ENCODE measurements at places on chromosomes 6 and 20.

DNA sequence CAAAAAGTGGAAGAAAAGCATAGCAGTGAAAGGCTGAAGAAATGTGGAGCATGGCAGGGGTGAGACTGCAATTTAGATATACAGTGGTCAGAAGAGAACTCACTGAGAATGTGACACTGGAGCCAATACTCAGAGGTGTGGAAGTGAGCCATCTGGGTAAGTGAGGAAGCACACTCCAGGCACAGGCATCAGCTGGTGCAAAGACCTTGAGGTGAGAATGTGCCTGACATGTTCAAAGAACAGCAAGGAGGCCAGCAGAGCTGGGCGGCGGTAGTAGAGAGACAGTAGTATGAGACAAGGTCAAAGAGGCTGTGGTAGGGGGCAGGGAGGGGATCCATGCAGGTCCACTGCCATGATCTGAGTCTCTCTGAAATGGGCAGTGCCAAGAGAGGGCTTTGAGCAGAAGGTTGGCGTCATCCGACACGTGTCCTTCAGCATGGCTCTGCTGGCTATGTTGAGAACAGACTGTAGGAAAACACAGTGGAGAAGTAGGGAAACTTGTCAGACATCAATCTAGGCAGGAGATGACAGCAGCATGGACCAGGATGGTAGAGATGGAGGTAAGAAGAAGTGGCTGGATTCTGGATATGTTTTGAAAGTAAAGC is 84.4 kb downstream of the PLCG1 start:
- DNase-seq: no peak

- DNase-seq: no peak
Measured at GRCh38 chr20:34310481-34311117, 7.4 kb upstream of the AHCY start.

DNA sequence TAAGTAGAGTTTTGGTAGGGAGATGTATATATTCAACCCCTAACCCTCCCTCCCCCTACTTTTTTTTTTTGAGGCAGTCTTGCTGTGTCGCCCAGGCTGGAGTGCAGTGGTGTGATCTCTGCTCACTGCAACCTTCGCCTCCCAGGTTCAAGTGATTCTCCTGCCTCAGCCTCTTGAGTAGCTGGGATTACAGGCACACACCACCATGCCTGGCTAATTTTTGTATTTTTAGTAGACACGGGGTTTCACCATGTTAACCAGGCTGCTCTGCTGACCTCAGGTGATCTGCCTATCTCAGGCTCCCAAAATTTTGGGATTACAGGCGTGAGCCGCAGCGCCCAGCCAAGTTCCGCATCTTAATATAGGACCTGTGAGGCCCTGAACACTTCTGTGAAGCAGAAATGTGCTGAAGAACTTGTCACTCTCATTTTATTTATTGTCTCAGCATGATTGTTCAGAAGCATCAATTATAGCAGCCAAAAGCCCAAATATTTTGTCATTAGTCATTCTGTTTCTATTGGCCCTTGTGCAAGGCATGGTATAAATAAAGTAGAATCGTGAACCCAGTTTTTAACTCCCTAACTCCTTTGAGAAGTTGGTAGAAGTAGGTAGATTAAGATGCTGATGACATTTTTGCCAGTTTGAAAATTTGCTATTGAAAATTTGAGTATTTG is 19.4 kb downstream of the DSTN start:
- no peak for DNase-seq

DNA sequence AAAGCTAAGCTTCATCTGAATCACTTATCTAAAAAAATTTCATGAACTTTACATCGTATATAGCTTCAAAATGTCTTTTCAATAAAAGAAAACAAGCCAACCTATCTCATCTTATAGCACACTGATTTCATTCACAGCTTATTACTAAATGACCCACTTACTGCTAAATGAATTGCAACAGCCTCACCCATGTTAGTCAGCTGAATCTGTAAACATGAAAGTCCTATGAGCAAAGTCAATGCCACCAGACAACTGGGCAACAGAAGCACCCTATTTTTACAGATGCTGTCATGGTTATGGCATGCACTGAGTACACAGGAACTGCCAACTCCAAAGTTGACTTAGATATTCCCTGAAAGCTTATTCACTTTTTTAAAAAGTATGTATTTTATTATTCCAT is 41.2 kb upstream of the DST start:
- DNase-seq: peak; percentile 91
